HuH-7 (cell line): ENCODE measurements at places on chromosomes 7 and 10.
A peak's percentile ranks its signal among the peaks of the same experiment; 100 is the strongest.

GRCh38 chr10:13051126-13051694 is 48.8 kb upstream of the OPTN start:
- no peak for DNase-seq

- peak; percentile 31 for DNase-seq
Measured at GRCh38 chr7:81161451-81162075, 242.7 kb upstream of the SEMA3C start.

GRCh38 chr7:141960687-141961422 is 12.7 kb downstream of the TAS2R38 start:
- DNase-seq = no peak

DNA sequence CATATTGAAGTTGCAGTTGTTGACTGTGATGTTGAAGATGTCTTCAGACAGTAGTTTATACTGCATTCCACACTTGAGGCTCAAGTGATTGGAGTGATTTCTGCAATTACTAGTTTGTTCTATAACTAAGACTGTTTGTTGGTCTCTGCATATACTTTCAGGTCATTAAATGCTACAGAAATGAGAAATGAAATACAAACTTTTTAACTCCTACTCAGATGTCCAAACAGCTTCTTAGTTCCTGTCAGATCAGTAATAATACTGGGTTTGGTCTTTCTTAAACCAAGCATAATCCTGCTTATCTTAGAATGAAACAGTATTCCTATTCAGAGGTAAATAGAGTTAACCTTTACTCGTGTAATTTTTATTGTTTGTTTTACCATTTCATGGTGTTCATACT is 115.9 kb downstream of the CCNY start:
- no peak for DNase-seq

GRCh38 chr7:2055956-2056355 is 176.8 kb downstream of the MAD1L1 start:
- no peak for DNase-seq

GRCh38 chr10:105964009-105964408 is 1200.5 kb downstream of the SORCS1 start:
- DNase-seq = no peak
